ENCODE measurements at places on chromosomes 3 and 15. TPM values are rescaled to one million over a fixed set of nuclear protein-coding genes. Genes with fewer than 3 reads are reported as not detected.
A peak's percentile ranks its signal among the peaks of the same experiment; 100 is the strongest.

DNA sequence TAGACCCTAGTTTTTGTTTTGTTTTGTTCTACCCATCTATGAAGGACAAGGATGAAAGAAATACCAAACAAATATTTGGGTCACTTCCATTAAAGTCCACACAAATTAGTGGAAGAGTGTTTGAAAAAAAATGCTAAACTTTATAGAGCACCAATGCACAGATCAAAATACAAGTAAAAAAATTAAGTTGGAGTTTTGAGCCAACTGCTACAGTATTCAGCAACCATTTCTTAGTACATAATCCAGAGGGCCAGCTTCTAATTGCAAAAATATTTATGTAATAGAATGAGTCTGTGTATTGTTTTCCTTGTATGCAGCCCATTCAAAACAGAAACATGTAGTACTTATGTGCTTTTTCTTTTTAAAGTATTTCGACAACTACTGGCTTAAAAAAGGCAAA, 121.1 kb downstream of the CBLB start:
- peaks cover 15% of the 10 kb centered on the region for H3K4me1 ChIP-seq
- no peaks in the 10 kb centered on the region for H3K27me3 ChIP-seq
- H3K36me3 ChIP-seq, result peaks cover 9% of the 10 kb centered on the region
- H3K4me3 ChIP-seq, result no peak overlapping the region

GRCh38 chr3:141489203-141489602, 2.4 kb downstream of the RASA2 start:
- no peaks in the 10 kb centered on the region for H3K36me3 ChIP-seq
- no peak for DNase-seq
- H3K27ac ChIP-seq, result no peak overlapping the region

DNA sequence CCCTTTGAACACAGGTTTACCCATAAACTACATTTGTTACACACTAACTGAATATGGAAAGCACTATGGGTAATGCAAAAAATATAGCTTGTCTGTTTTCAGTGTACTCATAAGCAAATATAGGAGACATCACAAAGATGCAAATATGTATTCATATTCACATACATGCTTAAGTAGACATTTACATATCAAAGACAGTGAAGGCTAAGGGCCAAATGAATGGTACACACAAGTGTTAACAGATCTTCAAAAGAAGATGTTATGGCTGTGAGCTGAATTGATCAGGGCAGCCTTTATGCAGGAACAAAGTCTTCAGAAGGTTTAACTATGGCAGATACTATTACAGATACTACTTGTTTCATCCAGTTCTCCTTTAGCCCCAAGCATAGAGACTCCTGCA, 384.1 kb downstream of the FHIT start:
- no peak overlapping the region for H3K27ac ChIP-seq
- no peak for DNase-seq
- H3K36me3 ChIP-seq, result no peaks in the 10 kb centered on the region

DNA sequence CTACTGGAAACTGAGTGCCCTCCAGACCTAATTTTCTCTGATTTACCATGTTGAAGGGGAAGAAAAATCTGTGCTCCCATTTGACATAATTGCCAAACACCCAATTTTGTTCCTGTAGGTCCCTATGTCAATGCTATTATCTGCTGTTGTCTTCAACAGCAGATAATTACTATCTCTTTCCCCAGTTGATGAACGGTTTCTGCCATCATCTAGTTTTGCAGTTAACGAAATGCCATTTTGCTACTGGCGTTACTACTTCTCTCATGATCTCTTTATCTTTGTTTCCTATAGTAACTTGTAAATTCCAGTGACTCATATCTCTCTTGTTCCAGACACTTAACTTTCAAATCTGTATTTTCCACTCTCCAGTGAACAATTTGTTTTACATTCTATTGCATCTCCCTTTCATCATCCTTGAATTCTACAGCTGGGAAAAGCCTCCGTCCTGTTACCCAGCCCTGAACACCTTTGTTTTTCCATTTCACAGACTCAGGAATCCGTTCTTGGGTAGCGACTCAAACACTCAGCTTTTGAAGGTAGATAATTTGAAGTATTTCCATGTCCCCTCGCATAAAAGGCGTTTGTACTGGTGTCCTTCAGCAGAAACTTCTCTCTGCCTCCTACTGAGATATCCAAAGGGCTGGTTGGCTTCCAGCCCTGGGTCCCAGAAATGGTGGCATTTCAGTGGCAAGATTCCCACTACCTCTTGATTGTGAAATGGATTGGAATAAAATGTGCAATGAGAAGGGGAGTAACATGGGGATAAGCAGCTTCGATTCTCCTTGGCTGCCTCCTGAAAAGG, 111.7 kb downstream of the FOXB1 start:
- no peaks in the 10 kb centered on the region for H3K4me1 ChIP-seq
- H3K27ac ChIP-seq, result no peak overlapping the region
- no peak for DNase-seq
- H3K36me3 ChIP-seq, result no peaks in the 10 kb centered on the region

DNA sequence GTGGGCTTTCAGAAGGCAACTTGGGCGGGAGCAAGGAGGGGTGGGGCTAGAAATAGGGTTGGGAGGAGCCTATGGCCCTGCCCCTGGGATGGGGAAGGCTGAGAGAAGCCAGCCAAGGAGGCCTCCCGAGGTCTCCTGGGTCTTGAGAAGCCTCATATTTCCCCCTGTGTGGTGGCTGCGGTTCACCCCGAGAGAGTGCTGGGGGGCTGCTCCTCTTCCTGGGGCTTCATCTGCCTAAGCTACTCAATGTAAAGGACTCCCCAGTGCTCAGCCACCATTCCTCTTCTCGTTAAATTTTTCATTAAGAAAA, 174.3 kb downstream of the SMAD6 start:
- H3K4me1 ChIP-seq, result no peaks in the 10 kb centered on the region
- H3K27ac ChIP-seq, result no peak overlapping the region
- no peak for DNase-seq
- no peaks in the 10 kb centered on the region for H3K36me3 ChIP-seq
- H3K4me3 ChIP-seq, result no peak overlapping the region

GRCh38 chr15:44222478-44222877, 27.4 kb upstream of the FRMD5 start:
- no peaks in the 10 kb centered on the region for H3K4me1 ChIP-seq
- H3K4me3 ChIP-seq, result no peak overlapping the region
- no peaks in the 10 kb centered on the region for H3K27me3 ChIP-seq
- no peak overlapping the region for H3K27ac ChIP-seq

DNA sequence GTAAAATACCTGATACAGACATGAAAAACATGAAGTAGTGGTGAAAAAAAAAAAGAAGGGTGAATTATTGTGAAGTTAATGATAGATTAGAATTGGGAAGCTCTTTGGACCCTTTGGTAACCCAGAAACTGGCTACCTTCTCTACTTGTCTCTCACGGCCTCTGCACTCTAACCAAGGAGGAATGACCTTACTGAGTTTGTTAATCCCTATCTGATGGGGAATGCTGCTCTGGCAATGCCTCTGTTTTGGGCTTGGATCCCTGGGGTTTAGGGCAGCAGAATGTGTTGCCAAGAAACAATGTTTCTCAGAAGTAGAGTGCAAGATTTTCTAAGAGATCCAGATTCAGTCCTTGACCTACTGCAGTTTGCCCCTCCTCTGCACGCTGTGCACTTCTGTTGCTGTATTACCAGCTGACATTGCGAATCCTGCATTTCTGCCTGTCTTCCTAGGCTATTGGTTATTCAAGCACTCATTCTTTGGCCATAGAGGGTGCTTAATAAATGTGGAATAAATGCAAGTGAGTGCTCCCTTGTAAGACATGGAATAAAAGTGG, 49.2 kb upstream of the MAP3K13 start:
- no peaks in the 10 kb centered on the region for H3K27me3 ChIP-seq
- H3K4me3 ChIP-seq, result no peak overlapping the region
- H3K27ac ChIP-seq, result peak overlapping the region; percentile 10
- DNase-seq, result no peak

DNA sequence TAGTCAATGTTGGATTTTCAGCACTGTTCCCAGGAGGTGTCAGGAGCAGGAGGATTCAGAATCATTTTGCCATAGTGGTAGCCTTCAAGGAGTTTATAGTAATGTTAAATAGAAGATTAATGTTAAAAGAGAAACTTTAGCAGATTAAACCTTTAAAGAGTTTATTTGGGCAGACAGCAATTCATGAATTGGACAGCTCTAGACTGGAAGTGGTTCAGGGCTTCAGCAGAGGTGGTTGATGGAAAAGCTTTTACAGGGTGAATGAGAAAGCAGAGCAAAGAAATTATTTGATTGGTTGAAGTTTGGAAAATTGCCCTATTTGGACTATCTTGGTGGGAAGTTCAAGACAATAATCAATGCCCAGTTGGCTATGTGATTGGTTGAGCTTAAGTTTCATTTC, 416.6 kb upstream of the TBL1XR1 start:
- no peak overlapping the region for H3K4me3 ChIP-seq
- no peaks in the 10 kb centered on the region for H3K36me3 ChIP-seq
- no peak for DNase-seq
- peaks cover 7% of the 10 kb centered on the region for H3K4me1 ChIP-seq

DNA sequence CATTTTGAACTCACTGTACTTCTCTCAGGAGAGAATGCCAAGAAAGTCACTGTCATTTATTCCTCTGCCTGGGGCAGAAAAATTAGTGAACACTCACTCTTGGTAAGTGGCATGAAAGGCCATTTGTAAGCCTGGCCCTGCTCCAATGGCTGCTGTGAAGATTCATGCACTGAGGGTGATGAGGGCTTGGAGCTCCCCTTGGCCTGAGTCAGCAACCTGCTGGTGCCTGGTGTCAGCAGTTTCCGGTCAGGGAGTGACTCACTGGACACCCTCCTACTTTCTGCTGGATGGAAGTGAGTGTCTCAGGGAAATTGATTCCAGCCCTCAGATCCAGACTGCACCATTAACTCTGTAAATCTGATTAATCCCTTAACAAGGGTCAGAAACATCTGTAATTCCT, 37.6 kb downstream of the TRA2B start:
- H3K4me1 ChIP-seq, result peaks cover 2% of the 10 kb centered on the region
- H3K4me3 ChIP-seq, result no peak overlapping the region
- no peaks in the 10 kb centered on the region for H3K36me3 ChIP-seq
- no peaks in the 10 kb centered on the region for H3K27me3 ChIP-seq

GRCh38 chr3:56796996-56797395, 4.8 kb downstream of the ARHGEF3 start:
- no peak for DNase-seq
- H3K4me1 ChIP-seq, result peaks cover 22% of the 10 kb centered on the region
- no peak overlapping the region for H3K4me3 ChIP-seq
- no peaks in the 10 kb centered on the region for H3K36me3 ChIP-seq
- H3K27ac ChIP-seq, result no peak overlapping the region

GRCh38 chr3:117874904-117875874, 1159.5 kb downstream of the IGSF11 start:
- no peaks in the 10 kb centered on the region for H3K27me3 ChIP-seq
- no peaks in the 10 kb centered on the region for H3K36me3 ChIP-seq
- no peak overlapping the region for H3K27ac ChIP-seq
- H3K4me3 ChIP-seq, result no peak overlapping the region
- H3K4me1 ChIP-seq, result peaks cover 4% of the 10 kb centered on the region
- DNase-seq, result no peak

DNA sequence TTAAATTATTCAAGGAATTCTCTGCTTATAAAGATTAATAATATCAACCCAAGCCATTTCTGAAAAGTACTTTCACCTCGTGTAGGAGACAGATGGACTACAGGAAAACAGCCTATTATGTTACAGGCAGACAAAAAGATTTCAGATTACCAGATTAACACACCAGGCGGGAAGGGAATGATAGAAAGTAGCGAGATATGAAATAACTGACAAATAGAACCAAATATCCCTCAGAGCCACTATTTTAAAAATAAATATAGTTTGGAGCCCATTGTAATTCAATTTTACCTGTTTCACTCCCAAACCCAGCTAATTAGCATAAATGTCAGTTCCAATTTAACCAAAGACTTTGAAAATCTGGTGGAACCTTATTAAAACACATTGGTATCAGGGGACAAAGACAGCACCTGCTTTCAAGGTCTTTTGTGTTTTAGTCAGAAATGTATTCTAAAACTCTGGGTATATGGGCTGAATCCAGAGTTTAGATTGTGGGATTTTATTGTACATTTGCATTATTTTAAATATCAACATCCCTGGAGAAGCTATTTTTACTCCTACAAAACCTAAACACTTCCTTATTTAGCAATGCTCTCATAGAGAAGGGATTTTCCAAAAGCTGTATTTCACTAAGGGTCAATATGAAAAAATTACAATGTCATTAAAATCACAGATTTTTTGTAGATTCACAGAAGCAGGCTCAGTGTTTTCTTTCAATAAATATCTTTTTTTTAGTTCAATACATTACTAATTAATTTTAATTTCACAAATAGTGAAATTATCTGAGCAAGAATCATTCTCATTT, 138.4 kb downstream of the TNIK start:
- H3K27ac ChIP-seq, result no peak overlapping the region
- peaks cover 21% of the 10 kb centered on the region for H3K4me1 ChIP-seq
- H3K36me3 ChIP-seq, result no peaks in the 10 kb centered on the region

- H3K4me1 ChIP-seq, result no peaks in the 10 kb centered on the region
- H3K27ac ChIP-seq, result no peak overlapping the region
- no peak for DNase-seq
- no peaks in the 10 kb centered on the region for H3K27me3 ChIP-seq
- no peak overlapping the region for H3K4me3 ChIP-seq
- no peaks in the 10 kb centered on the region for H3K36me3 ChIP-seq
Measured at GRCh38 chr15:32743411-32744140, 25.8 kb downstream of the GREM1 start.

- peaks cover 7% of the 10 kb centered on the region for H3K36me3 ChIP-seq
- no peaks in the 10 kb centered on the region for H3K27me3 ChIP-seq
- no peaks in the 10 kb centered on the region for H3K4me1 ChIP-seq
- no peak overlapping the region for H3K4me3 ChIP-seq
- DNase-seq, result no peak
Measured at GRCh38 chr3:64550745-64551144, 137.1 kb downstream of the ADAMTS9 start.

GRCh38 chr15:60673166-60673565, 194.2 kb upstream of the ICE2 start:
- H3K4me3 ChIP-seq, result no peak overlapping the region
- peaks cover 5% of the 10 kb centered on the region for H3K4me1 ChIP-seq
- DNase-seq, result no peak
- H3K36me3 ChIP-seq, result no peaks in the 10 kb centered on the region
- no peaks in the 10 kb centered on the region for H3K27me3 ChIP-seq

GRCh38 chr3:162643245-162643644, 1146.6 kb downstream of the OTOL1 start:
- DNase-seq, result no peak
- no peaks in the 10 kb centered on the region for H3K27me3 ChIP-seq
- no peak overlapping the region for H3K4me3 ChIP-seq
- H3K36me3 ChIP-seq, result no peaks in the 10 kb centered on the region

ITIH4 gene
- total RNA-seq, result 33.8 TPM

HHLA2 gene
- total RNA-seq, result 4.8 TPM

UBAP1L gene
- total RNA-seq, result 4.7 TPM

CPEB1 gene
- 4.0 TPM for total RNA-seq

KATNBL1 gene
- 40.3 TPM for total RNA-seq

CKMT1A gene
- total RNA-seq, result 0.46 TPM

XCR1 gene
- 0.43 TPM for total RNA-seq

PROK2 gene
- total RNA-seq, result 1.7 TPM

Measured in lung (tissue), 17 donors.